ENCODE measurements at places on chromosomes 12 and 14.
A peak's percentile ranks its signal among the peaks of the same experiment; 100 is the strongest.

DNA sequence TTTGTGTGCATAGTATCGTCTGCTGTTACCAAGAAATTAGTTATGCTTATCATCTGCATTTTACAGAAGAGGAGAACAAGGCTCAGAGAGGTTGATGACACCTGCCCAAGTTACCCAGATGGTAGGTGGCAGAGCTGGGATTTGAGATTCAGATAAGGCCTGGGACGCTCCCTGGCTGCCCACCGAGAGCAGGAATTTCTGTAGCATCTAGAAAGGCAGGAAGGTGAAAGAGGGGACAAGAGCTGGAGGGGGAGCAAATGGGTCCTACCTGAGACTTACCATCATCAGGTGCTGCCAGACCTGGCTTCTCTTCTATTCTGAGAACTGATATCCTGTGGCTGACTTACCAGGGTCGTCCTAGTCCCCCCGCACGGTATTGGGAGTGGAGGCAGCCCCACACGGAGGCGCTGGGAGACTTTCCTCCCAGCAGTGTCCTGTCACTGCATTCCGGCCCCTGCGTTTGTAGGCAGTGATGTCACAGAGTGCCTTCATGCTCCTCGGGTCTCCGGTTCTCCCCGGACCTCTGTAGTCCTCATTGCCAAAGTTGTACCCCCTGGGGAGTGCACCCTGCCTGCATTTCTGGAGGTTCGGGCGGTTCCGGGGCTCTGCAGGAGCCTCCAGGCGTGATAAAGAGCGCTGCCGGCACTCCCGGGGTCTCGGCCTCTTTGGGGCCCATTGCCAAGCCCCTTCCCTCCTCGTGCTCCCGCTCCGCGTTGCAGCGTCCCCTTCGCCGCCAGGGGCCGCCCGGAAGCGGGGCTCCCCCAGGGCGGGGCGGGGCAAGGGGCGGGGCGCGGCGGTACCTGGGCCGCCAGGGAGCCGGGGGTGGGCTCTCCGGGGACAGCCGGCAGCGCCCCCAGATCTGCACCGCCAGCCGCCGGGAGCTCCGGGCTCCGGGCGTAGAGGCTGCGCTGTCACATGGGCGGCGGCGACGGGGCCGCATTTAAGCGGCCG, at the start of gene CABP1:
CABP1 (plus strand) TSS at position 856 of the 951 bp plus-strand sequence; CDS start at position 916, 60 bp downstream.
- DNase-seq: no peak

DNA sequence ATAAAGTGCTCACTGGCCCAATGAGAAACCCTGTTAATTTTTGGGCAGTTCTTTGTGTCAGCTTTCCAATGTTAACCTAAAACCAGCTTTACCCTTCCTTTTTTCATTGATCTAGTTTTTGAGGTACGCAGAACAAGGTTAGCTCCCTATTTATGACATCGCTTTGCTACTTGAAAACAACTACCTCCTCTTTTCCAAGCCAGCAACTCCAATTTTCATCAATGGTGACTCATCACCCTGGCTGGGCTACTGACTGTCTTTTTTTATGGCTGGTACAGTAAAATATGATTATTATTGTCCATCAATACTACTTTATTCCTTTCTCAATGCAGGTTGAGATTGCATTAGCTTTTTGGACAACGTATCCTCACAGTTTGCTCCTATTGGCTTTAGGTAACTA, 22.5 kb upstream of the AKAP6 start:
- DNase-seq: no peak

- no peak for DNase-seq
These were observed 35.6 kb downstream of the AACS start for GRCh38 chr12:125100551-125101434.

DNA sequence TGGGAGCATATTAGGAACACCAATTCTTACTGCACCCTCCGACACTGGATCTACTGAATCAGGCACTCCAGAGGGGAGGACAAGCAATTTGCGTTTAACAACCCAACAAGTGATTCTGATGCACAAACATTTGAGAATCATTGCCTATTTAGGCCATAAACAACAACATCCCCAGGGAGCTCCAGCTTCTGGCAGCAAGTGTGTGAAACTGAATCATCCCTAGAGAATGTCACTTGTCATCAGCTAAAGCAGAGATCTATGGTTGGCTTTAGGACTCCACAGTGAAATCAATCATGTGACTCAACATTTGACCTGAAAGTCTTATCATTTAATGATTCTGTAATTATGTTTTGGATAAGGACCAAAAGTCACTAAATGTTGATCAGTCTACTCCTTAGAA, 505.0 kb upstream of the FLRT2 start:
- no peak for DNase-seq

DNA sequence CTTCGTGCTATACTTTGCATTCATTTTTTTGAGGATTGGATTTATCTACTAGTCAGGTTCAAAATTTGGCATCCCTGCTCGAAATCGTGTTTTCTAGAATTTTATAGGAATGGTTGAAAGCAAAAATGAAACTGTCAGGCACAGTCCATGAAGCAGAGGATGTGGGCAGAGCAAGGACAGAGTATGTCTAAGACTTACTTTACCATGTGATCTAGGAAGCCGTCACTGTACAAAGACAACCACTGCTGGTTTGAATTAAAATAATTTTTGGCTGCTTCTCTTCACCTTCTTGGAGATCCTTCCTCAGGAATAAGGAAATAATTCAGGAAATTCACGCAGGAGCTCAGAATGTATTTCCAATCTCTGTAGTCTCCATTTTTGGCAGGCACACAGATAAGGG, 31.6 kb upstream of the SGPP1 start:
- DNase-seq: no peak

DNA sequence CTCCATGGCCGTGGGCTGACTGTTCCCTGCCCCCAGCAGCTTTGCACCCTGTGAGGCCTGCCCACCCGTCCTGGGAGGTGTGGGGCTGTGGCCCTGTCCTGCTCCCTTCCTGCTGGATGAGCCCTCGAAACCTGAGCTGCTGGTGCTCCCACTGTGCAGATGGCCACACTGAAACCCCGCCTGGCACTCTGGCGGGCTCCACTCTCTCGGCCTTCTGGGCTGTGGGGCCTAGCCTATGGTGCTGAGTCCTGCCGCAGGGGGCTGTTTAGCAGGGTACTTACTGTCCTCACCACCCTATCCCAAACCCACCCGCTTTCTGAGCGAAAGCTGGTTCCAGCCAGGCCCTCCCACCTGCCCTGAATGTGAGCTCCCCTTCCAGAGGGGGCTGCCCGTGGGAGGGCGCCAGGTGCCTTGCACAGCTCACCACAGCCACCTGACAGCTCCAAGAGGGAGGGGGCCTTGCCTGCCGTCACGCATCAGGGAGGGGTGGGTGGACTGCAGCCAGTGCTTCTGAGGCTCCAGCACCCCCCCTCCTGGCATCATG, 7.3 kb downstream of the SLC25A47 start:
- DNase-seq: no peak

DNA sequence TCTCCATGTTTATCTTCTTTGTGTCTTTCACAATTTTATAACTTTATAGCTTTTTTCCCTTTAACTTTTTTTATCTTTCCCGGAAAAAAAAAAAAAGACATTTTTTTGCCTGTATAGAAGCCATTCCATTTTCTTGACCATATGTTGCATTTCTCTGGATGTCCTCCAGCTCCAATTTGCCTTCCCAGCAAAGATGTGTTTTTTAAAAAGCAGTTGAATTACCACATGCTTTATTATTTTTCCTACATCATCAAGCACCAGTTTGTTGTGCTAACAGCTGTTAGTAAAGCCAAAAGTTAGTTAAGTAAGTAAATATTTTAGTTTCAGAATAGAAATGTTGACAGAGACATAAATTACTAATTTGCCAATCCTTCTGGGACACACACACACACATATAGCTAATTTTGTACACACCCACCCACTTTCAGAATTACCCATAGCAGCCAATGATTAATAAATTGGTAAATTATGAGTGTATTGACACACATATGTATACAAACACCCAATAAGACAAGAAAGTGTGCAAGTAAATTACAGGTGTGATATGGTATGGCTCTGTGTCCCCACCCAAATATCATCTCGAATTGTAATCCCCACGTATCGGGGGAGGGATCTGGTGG, 118.3 kb downstream of the SLC38A6 start:
- DNase-seq: no peak

DNA sequence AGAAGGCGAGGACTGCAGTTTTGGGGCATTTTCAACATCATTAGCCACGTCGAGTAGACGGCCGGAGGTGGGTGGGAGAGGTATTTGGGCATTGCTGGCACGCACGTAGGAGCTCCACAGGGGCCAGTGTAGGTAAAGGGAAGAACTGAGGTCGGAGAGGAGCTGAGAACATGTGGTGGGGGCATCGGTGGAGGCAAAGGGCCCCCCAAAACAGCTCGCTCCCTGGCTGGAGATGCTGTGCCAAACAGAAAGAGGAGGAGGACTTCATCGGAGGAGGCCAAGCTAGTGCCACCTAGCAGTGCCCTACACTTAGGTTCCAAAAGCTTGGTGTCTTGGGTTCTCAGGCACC, 52.0 kb upstream of the PPP2R5C start:
- peak; percentile 37 for DNase-seq
